Hematopoietic multipotent progenitor cell treated with erythropoietin and hydrocortisone succinate and interleukin-3 and kit ligand, for 17 days (in vitro differentiated cells): ENCODE measurements at places on chromosomes 5 and 9.

DNA sequence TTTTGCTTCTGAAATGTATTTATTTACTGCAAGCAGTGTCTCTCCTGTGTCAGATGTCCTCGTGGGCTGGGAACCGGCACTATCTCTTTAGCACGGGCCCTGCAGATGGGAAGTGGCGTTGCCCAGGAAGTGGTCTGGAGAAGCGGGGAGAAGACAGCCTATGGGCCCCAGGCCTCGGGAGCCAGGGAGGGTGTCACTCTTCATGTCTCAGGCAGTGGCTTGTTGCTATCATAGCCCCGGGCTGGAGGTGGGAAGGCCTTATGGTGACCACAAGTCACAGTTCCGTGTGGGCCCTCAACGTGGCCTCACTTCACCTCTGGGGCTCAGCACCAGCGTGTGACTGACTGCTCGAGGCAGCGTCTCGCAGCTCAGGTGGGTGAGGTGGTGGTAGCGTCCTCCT is 41.4 kb downstream of the SYK start:
- no peak for DNase-seq

DNA sequence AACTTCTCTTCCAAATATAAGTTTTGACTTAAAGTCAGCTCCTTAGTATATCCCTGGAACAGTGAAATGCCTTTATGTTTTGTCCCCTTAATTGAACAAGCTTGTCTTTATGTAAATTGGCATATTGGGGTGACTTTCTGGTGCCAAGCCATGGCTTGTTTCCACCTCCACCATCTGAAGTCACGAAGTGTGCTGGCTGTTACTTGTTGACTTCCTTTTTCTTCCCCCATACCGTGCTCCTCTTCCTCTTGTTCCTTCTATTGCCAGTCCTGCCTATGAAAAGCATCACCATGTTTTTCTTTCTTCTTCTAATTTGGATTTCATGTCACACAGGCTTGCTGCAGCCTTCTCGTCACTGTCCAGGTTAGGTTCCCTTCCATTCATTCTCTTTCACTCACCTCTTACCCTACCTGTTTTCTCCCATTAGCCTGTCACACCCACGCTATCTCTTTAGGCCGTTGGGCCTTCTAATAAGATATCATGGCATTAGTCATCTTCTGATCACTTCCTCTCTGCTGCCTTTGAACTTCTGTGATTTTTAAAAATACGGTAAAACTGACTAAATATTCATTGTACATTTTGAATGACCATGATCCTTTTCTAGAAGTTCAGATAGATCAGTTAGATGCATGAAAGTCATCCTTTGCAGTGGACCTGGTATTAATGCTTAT is 48.1 kb downstream of the IQGAP2 start:
- no peak for DNase-seq

DNA sequence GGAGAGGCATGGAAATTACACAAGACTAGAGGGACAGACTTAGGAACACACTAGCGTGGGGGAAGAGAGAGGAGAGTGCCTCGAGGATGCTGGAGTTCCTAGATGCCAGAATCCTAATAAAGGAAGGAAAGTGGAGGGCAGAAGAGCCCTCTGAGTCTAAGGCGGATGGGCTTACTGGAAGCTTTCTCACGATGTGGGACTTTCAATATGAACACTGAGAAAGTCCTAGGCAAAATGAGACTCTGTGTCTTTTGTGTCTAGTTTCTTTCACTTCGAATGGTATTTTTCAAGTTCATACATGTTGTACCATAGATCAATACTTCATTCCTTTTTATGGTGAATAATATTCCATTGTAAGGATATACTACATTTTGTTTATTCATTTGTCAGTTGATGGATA is 239.4 kb downstream of the NSG2 start:
- no peak for DNase-seq

DNA sequence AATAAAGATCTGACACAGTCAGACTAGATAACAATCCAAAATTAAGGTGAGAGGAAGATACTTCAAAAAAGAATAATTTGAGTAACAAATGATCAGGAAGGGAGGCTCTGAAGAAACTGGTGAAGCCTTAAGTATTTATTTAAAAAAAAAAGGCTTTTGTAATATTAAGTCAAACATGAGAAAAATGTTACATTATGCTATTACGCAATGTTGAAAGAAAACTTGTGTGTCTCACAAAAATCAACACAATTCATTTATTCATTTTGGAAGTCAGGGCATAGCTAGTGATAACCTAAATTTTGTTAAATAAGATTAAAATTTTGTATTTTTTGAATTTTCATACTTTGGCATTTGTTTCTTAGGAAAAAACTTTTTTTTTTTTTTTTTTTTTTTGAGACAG is 28.2 kb downstream of the WDR41 start:
- no peak for DNase-seq

- no peak for DNase-seq
Observed at GRCh38 chr9:71308454-71308853, 187.0 kb upstream of the TRPM3 start.

DNA sequence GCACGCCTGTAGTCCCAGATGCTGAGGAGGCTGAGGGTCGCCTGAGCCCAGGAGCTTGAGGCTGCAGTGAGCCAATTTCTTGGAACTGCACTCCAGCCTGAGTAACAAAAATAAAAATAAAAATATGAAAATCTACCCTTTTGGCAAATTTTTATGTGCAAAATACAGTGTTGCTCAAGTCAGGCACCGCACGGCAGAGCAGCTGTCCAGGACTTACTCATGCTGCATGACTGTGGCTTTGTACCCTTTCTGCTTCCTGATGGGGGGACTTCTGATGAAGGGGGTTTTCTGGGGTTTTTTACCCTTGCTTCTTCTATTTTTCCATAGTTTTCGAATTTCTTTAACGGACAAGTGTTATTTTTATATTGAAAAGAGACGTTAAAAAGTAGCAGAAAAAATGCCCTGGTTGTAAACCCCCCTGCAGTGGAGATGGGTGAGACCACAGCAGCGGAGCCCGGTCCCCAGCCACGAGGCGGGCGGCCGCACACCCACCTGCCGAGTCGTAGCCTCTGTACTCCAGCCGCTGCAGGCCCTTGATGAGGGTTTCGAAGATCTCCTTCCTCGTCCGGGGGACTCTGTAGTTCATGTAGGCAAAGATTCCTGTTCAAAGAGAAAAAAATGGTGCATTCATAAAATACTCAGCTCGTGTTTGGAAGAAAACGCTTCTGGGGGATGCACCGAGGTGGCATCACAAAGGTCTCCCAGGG is 15.0 kb downstream of the GFPT2 start:
- DNase-seq = no peak

GRCh38 chr5:160545832-160546231 is 124.2 kb downstream of the PTTG1 start:
- no peak for DNase-seq

GRCh38 chr9:76680716-76681425 is 83.4 kb upstream of the PCA3 start:
- no peak for DNase-seq

GRCh38 chr5:164577742-164578141 is 1072.3 kb downstream of the MAT2B start:
- no peak for DNase-seq

DNA sequence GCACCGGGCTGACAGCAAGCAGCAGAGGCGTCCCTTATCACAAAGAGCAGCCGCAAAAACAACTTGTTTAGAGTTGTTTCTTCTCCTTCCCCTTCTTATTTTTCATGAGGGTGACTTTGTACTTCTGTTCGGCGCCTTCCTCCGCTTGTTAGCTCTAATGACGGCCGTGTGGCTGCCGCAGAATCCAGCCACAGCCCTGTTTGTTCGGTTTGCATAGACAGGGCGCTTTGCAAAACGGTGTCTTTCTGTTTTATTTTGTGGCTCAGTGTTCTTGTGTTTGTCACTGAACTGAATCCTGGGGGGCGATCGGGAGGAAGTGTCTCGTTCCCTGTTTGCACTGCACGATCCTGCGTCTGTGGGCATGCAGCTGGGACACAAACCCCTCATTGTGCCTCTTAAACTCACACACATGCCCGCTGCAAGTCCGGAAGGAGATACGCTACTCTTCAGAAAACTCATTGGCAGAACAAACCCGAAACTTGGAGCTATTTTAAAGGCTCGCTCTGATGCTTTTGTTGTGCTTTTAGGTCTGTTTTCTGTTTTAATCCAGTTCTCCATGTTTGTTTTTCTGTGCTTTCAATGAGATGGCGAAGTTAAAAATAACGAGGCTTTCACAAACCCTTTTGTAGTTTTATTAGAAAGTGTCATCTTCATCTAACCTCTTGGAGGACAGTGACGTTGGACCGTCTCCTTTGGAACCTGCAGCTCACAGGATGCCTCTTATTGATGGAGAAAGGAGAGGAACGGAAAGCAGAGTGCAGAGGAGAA is 213.9 kb downstream of the IRX2 start:
- no peak for DNase-seq

DNA sequence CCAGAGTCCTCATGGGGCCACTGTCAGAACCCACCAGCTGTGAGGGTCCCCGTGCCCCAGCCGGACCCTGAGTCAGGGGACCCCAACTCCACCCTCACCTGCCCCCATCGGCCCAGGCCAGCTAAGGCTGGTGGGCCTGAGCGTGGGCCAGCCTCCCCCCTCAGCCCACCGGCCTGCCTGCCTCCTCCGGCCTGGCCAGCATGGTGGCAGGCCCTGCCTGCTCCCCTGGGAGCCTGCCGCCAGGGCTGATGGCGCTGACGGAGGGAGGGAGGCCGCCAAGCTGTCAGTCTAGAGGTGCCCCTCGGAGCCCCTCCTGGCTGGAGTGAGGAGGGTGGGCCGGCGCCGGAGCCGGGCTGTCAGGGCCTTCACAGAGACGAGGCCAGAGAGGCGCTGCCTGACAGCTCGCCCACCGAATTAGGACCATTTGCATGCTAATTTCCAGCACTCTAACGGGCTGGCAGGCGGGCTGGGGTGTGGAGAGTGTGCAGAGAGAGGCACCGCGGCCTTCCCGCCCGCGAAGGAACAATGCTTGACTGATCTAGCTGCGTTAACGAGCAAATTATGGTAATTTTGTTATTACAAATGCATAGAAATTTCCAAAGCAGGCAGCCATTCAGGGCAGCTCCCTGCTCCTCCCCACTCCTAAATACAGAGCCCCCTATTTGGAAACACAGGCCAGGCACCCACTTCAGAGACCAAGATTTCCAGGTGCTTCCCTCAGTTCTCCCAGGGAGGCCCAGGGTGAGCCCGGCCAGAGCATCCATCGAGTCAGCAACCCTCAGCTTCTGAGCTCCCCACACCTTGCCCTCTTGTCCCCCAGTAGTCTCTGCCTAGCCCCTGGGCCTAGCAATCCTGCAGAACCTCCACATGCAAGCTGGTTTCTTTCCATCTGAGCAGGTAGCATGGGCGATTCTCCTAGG is 169.3 kb downstream of the PAX5 start:
- DNase-seq = no peak

DNA sequence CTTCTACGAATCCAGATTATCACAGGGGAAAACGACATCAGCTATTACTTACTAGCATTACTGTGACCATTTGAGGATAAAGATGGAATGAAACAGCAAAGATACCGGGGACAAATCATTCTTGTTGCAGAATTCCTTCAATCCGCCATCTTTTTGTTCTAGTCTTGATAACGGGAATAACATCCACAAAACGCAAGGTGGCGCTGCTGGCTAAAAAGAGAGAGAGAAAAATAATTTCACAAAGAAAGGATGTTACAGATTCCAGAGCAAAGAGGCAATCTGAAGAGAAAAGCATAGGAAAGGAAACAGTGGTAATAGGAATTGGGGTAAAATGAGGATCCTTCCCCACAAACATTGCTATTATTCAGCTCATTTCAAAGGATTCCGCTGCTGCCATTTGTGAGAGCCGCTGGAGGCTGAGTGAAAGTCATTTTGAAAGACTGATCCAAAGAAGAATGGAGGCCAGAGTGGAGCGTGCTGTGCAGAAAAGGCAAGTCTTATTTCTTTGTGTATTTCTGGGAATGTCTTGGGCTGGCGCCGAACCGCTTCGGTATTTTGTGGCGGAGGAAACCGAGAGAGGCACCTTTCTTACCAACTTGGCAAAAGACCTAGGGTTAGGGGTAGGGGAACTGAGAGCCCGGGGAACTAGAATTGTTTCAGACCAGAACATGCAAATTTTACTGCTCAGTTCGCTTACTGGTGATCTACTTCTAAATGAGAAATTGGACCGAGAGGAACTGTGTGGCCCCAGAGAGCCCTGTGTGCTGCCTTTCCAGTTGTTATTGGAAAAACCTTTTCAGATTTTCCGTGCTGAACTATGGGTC is at the start of gene PCDHB7:
PCDHB7 (plus strand) TSS at position 264 of the 824 bp plus-strand sequence; CDS start at position 456, 192 bp downstream.
- no peak for DNase-seq

DNA sequence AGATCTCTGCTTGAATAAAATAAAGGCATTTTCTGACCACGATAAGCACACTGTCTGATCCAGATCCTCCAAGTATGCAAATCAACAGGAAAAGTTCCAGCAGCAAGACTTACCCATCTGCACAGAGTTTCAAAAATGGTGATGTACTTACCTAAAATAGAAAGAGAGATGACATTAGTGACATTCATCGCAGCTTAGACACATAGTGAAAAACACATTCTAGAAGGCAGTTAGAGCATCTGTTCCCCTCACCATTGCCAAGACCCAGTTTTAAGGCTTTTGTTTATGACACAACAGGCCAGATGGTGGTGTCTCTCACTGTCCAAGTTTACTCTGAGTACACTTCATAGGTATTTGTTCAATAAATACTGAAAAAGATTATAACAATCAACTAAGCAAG is 207.7 kb downstream of the PDE4D start:
- no peak for DNase-seq

- DNase-seq = no peak
Observed at GRCh38 chr5:121296356-121296755, 555.3 kb upstream of the FTMT start.

DNA sequence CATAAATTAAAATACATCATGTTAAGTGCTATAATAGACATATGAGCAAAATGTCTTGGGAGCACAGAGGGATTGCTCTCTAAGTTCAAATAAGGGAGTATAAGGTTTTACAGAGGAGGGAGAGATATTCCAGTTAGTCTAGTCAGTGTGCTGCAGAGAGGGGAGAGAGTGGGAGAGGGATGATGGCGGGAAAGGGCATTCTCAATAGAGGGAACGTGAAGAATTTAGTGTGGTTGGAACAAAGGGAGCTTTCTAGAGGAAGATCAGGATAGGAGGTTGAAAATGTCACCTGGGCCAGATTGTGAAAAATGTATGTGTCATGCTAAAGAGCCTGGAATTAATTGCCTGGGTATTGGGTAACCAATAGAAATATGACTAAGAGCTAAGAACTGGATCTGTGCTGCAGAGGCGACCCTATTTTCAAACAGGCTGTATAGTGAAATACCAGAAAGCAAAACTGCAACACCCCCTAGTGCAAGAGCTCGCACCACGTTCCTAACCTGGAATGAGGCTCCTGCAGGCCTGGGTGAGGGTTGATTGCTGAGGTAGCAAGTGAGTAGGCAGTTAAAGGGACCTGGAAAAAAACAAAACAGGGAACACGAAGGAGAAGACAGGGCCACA is 791.8 kb upstream of the C9orf72 start:
- DNase-seq = no peak

- DNase-seq = no peak
Observed at GRCh38 chr5:135054546-135054945, 20.5 kb upstream of the PITX1 start.

- DNase-seq = no peak
Observed at GRCh38 chr9:123998970-123999621, 12.5 kb upstream of the LHX2 start.
